ENCODE measurements at places on chromosomes 6 and 20.
A peak's percentile ranks its signal among the peaks of the same experiment; 100 is the strongest.

- DNase-seq = no peak
These were observed 19.1 kb downstream of the TAB2 start for GRCh38 chr6:149336609-149336928.

DNA sequence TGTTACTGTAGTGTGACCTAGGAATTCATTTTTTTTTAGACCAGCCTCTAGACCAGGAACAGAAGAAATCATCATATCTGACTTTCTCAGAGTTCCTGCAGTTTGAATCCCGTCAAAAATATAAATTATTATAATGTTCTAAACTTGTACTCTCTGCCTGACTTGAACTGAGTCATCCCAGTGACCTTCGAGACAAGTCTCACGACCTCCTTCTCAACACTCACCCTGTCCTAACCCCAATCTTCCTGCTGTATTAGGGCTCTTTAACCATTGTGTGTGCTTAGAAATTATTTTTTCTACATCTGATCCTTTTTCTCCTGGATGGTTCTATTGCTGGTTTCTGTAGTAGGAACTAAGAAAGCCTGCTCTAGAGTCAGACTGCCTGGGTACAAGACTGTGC, 21.5 kb downstream of the ADGRF5 start:
- DNase-seq = no peak

DNA sequence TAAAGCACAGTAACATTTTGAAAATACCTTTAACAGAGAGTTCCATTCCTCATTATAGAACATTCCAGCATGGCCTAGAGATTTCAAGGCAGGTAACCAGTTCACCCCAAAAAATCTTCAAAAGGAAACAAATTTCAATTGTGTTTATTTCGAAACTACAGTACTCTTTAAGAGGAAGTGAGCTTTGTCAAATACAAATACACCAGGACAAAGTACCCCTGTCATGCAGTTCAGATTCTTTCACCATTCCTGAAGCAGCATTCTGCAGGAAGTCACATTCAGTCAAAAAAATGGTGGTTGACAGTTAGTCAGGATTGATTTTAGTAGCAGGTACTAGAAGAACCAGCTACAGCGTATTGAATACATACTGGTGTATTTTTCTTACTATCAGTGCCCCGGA, 89.6 kb upstream of the RIN2 start:
- DNase-seq = no peak

GRCh38 chr6:136784910-136785746, 7.1 kb downstream of the MAP3K5 start:
- peak; percentile 82 for DNase-seq

GRCh38 chr6:97842521-97842920, 559.5 kb upstream of the MMS22L start:
- no peak for DNase-seq

GRCh38 chr6:35960187-35960586, 39.3 kb upstream of the SRPK1 start:
- DNase-seq = no peak

DNA sequence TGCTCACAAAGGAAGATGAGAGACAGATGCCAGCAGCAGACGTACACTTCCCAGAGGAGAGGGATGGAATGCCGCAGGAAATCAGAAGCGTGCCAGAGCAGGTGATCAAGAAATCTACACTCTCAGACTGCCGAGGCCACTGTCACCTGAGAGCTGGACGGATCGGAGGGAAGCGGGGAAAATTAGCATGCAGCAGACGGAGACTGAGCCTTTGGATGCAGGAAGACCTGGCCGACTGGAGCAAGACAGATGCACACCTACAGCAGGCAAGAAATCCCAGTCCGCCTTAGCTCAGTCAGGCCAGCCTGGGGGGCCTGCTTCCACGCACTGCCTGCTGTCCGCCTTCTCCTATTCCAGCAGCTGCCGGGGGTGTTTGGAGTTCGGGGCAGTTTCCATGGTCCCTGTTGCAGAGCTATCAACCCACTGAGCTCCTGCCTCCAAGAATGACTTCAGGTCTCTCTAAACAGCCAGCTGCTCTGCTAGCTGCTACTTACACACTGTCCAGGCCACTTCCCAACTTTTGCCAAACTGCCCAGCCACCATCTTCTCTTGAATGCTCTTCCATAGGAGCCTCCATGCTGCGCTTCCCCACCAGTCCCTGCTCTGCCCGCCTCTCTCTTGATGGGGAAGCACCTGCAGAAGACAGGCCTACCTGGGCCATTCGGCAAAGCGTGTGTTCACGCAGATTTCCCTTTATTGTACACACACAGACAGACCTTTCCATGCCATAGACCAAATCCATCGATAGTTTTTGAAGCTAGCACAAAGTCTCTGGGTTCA, 368.5 kb downstream of the ZFAND3 start:
- DNase-seq = peak; percentile 7

DNA sequence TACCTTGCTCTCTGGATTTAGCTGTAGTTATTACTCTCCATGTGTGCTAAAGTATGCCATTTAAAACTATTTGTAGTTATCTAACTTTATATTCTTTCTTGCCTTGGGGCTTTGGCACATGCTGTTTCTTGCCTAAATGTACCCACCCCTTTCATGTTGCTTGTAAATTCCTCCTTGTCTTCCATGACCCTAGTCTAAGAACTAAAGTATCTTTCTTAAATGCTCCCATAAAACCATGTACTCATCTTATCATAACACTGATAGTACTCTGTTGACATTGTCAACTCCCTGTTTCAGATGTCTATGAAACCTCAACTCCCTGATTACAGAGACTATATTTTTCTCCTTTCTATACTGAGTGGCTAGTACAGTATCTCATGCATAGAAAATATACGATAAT, 564.9 kb upstream of the IRAK1BP1 start:
- DNase-seq = no peak

DNA sequence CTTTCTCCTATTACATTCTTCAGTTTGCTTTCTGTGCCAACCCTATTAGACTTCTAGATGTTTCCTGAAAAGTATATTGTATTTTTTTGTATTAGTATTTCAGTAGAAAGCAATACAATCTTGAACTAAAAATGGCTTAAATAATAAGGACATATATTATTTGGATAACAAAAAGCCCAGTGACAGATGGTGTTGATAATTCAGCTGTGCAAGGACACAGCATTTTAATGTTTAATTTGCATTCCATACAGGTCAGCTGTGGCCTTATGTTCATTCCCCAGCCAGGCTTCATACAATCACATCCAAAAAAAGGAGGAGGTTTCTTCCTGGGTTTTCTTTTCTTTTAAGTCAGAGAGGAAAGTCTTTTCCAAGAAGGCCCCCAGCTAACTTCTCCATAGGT, 236.9 kb downstream of the CD109 start:
- no peak for DNase-seq

DNA sequence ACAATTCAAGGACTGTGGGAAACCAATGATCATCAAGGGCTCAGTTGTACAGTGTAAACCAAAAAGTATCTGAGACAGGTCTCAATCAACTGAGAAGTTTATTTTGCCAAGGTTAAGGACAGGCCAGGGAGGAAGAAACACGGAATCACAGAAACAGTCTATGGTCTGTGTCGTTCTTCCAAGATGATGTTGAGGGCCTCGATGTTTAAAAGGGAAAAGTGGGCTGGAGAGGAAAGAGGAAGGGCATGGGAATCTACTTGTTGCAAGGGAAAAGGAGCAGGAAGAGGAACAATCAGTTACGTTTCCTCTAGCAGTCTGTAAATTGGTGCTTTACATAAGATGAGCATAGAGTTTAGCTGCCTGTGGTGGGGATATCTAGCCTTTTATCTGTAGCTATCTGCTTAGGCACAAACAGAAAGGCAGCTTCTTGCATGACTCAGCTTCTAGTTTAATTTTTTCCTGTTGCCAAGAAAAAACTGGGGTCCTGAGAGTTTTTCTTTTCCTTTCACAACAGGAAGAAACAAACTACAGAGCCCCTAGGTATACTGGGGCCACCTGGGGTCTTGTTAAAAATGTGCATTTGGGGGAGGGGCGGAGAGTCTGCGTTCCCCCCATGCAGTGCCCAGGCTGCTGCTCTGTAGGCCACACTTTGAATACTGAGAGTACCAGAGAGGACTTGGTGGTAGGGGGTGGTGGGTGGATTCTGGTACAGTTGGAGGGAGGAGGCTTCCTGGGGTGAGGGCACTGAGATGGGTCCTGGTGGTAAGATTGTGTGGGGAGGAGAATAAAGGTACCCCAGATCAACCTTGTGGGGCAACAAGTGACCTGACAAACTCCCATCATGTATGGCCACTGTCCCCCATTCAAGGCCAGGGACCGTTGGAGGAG, 35.3 kb upstream of the EZR start:
- no peak for DNase-seq

- DNase-seq = no peak
These were observed 29.0 kb downstream of the ELOVL2 start for GRCh38 chr6:11015102-11015501.

DNA sequence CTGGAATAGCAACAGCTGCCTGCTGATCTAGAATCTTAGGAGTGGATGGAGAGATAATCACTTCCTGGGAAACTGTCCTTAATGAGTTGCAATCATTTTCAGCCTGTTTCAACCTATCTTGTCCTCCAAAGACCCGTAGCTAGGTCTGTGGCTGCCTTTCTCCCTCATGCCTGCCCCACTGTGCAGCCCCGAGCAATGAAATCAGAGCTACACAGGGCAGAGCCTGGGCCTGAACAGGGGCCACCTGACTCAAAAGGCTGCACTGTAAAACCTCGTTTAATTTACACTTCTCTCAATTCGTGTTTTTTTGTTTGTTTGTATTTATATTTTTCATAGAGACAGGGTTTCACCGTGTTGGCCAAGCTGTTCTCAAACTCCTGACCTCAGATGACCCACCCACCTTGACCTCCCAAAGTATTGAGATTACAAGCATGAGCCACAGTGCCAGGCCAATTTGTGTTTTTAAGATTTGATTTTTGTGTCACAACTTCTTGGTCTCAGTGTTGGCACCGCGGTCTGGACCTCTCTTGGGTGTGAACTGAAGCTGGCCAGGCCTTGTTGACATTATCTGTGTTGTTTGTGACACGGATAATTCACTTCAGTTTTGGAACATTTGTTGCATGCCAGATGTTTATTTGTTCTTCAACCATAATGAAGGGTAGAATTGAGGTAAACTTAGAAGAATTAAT, 21.5 kb downstream of the GGTLC1 start:
- no peak for DNase-seq

DNA sequence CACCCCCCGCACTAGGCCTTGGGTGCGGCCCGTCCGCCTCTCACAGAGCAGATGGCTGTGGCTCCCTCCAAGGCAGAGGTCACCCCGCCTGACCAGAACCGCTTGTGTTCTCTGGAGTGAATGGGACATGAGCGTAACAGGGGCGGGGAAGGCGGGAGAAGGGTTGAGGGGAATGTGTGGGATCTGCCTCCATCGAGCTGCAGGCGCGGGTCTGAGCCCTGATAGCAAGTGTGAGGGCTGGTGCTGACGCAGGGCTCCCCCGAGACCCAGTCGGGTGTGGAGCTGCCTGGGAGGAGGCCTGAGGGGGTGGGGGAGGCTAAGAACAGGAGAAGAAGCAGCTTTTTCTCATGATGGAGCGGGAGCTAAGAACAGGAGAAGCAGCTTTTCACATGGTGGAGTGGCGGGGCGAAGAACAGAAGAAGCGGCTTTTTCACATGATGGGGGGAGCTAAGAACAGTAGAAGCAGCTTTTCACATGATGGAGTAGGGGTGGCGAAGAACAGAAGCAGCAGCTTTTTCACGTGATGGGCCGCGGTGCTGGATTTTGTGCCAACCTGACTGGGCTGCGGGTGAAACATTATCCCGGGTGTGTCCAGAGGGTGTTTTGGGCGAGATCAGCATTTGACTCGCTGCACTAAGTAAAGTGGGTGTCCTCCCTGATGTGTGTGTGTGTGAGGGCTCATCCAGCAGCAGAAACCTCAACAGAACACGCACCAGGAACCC, 169.3 kb downstream of the TTLL2 start:
- DNase-seq = no peak

DNA sequence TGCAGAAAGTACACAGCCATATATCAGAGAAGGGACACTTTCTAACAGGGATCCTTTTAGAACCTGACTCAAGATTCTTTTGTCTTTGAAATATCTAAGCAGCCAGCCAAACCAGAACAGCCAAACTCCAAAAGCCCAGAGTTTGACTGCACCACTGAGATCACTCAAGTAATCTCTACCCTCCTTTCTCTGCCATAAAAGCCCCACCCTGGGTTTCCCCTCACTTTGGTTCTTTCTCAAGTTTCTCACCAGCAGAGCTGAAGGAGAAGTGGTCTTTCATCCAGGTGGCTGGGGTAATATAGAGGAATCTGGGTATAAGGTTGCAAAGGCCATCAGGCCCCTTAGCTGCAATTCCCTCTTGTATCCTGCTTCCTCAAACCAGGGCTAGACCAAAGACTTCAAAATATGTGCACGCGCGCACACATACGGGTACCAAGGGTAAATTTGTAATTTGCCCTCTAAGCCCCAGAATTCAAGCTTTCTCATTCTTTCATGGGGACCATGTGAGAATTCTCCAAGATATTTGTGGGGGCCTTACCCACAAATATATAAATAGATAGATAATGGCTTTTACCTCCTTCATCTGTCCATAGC, 42.9 kb downstream of the GPX5 start:
- no peak for DNase-seq

- DNase-seq = no peak
These were observed 98.9 kb downstream of the PDSS2 start for GRCh38 chr6:107360476-107360875.

DNA sequence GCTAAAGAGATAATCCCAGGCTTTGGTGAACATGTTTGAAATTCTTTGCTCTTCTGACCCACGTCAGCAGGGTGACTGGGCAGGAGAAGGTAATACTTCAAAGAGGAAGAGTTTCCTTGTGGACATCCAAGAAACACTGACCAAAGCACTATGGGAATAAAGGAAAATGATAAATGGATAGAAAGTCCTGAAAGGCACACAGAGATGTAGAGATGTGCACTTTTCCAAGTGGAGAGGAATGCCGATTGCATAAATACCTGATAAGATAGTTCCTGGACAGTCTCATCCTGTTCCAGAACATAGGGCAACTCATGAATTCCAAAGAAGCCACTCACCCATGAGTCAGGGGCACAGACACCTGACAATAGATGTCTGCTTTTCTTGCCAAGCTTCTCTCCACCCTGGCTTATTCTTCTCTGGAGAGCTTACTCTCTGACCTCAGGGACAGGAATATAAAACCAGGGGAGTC, 191.3 kb upstream of the FOXA2 start:
- DNase-seq = no peak

GRCh38 chr20:33828967-33829560, 17.9 kb downstream of the CHMP4B start:
- DNase-seq = no peak

DNA sequence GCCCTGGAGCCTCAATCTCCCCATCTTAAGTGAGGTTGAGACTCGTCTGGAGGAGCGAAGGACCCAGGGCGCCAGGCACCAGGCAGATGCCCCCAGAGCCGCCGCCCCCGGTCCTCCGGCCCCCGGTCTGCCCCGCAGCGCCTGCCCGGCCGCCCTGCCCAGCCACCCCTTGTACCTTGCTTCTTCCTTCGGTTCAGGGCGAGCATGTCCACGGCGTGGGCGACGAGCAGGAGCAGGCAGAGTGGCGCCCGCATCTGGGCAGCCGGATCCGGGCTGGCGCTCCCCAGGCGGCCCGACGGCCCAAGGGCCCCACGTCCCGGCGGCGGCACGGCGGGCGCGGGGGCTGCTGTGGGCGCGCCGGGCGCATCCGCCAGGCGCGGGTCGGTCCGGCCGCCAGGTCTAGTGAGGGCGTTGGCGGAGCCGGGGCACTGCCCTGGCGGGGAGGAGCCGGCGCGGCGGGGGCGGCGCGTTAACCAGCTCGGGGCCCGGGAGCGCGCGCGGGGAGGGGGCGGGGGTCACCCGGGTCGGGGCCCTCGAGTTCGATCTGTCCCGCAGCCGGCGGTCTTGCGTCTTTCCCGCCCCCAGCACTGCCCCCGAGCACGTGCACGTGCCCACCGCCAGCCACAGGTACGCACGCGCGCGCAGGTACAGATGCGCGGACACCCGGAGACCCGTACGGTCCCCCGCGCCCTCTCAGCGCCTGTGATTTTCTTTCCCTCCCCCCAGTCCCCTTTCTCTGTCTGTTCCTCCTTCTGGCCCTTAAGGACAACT, at the start of gene RSPO4:
Gene RSPO4, minus strand, starts transcription at position 401 of the 771 bp plus-strand sequence. Its CDS starts 147 bp downstream, at position 254.
- no peak for DNase-seq

Data from Peyer's patch (tissue), 4 donors.